Tibial nerve (tissue), 4 donors: ENCODE measurements at places on chromosomes 7 and 10.

DNA sequence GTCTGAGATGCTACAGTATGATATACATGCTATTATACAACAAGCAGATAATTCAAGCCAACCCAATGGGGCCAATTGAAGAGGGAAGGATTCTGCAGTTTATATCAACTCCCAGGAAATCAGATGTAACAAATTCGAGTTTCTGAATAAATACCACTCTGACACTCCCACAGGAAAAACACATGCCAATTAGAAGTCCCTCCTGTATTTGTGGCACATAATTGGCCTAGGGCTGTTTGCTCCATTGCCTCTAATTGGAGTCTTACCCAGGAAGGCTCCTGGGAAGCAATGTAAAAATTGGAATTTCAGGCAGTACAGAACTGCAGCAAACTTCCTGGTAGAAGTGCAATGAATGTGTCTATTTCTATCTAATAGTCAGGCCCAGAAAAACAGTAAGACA, 4.7 kb downstream of the PPA1 start:
- DNase-seq, result no peak

DNA sequence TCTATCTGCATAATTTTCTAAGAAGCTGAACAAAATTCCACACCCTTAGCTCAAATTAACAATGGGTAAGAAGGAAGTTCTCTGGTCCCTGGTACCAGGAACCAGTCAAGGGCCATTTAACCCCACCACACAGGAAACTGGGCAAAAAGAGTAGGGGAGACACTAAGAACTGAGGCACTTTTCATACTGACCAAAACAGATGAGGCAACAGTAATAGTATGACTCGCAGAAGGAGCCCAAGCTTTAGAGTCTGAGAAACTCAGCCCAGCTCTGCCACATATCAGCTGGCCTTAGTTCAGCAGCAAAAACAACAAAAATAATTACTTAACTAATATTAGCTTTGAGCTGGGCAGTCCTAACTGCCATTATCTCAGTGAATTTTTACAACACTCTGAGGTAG, 221.2 kb downstream of the FAM107B start:
- no peak for DNase-seq

- DNase-seq, result no peak
These were observed 851.5 kb upstream of the COBL start for GRCh38 chr7:52168085-52168484.

DNA sequence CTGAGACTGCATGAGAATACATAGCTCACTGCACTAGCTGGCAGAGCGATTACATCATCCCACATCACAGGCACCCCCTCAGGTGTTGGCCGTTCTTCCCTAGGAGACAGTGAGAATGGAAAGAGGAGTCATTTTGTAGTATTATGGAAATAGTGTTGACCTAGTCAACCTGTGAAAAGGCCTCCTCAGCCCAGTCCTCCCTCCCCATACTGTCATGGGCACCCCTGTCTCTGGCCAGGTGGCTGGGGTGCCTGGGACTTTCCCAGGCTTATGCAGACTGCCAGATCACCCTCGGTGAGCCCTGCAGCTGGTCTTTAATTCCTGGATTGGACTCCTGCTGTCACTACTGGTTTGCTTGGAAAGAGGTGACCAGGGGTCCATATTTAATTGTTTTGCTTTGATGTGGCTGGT, 4.0 kb downstream of the INPP5A start:
- no peak for DNase-seq

DNA sequence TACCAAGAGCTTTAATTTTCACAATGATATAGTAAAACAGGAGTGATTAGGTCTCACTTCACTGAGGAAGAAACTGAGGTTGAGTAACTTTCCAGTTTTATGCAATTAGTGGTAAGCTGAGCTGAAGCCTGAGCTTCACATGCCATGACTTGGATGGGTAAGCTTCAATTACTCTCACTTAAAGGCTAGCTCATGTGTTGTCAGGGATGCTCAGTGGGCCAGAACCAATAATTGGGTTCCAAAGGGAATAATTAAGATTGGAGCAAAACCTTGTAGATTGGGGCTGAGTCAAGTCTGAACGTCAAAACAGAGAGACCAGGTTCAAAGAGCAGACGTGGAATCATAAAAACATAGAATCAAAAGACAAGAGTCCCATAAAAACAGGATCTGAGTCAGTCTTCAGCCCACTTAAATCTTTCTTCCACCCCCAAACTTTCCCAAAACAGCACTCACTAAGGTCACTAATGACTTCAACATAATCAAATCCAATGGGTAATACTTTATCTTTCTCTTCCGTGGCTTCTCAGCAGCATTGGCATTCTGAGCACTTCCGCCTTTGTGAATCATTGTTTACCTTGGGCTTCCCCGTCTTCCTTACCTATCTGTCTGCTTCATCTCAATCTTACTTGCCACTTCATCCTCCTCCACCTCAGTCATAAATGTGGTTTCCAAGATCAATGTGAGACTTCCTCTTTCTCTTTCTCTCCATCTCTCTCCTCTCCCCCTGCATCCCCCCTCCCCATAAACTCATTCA, 23.0 kb upstream of the EGFR start:
- no peak for DNase-seq
